ENCODE measurements at places on chromosomes 3 and 15. TPM values are rescaled to one million over a fixed set of nuclear protein-coding genes. Genes with fewer than 3 reads are reported as not detected.

- DNase-seq, result no peak
Measured at GRCh38 chr3:156448300-156448699, 106.6 kb downstream of the SSR3 start.

- DNase-seq, result no peak
Measured at GRCh38 chr3:48934333-48934991, 15.8 kb downstream of the ARIH2 start.

Gene PRSS50
- 1.1 TPM for polyA plus RNA-seq

Gene CCR1
- polyA plus RNA-seq, result 6.1 TPM

- DNase-seq, result no peak
Measured at GRCh38 chr15:27902680-27903385, 196.3 kb downstream of the OCA2 start.

DNA sequence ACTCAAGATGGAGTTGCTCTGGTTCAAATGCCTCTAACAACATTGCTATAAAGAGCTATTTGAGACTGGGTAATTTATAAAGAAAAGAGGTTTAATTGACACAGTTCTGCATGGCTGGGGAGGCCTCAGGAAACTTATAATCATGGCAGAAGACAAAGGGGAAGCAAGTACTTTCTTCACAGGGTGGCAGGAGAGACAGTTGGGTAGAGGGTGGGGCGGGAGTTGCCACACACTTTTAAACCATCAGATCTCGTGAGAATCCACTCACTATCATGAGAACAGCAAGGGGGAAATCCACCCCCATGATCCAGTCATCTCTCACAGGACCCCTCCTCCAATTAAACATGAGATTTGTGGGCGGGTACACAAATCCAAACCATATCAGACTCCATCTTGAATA, 30.7 kb downstream of the MAP2K5 start:
- no peak for DNase-seq

Gene A4GNT
- 0.44 TPM for polyA plus RNA-seq

DNA sequence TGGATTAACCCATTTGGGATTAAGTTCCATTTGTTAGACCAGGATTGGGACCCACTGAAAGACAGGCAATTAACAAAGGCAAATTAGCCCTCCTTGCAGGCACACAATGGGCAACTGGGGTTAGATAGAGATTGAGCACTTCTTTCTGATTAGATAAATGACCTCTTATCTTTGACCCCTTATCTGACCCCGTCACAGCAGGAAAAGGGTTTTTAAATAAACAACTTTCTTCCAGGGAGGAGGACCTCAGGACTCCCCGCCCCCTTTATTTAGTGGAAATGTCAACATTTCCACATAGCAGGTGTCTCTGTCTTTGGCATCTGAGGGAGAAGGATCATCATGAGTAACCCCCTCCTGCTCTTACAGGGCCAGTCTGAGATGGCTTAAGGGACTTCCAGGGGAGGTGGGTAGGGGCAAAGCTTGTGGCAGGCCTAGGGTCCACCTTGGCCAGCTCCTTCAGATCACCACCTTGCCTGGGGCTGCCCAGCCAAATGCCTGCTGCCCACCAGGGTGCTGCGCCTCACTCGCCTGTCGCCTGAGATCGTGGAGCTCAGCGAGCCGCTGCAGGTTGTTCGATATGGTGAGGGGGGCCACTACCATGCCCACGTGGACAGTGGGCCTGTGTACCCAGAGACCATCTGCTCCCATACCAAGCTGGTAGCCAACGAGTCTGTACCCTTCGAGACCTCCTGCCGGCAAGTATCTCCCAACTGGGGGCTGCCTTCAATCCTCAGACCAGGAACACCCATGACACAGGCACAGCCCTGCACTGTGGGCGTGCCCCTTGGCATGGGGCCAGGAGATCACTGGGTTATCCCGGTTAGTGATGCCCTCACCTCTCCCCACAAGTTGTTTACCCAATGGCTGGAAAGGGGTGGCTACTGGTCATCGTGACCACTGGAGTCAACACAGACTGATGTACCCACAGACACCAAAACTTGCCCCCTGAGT, 2.6 kb upstream of the WDR6 start:
- peak; percentile 43 for DNase-seq

Gene FES
- polyA plus RNA-seq, result 20.8 TPM

All from left lung (tissue), 14 donors.